ENCODE measurements at places on chromosomes 2 and 18.

DNA sequence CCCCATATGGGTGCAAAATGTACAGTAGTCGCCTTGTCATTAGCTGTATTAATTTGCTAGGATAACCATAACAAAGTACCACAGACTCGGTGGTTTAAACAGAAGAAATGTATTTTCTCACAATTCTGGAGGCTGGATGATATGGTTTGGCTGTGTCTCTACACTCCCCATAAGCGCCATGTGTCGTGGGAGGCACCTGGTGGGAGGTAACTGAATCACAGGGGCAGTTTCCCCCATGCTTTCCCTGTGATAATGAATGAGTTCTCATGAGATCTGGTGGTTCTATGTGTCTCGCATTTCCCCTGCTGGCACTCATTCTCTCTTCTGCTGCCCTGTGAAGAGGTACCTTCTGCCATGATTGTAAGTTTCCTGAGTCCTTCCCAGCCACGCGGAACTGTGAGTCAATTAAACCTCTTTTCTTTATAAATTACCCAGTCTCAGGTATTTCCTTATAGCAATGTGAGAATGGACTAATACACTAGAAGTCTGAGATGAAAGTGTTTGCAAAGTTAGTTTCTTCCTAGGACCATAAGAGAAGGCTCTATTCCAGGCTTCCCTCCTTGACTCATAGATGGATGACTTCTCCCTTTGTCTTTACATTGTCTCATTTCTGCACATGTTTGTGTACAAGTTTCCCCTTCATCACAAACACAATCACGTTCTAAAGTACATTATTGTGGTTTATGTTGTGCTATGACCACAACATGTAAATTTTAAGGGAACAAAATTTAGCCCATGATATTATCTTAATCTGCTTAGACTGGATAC, 1442.6 kb downstream of the SUCLG1 start:
- no peak for DNase-seq

DNA sequence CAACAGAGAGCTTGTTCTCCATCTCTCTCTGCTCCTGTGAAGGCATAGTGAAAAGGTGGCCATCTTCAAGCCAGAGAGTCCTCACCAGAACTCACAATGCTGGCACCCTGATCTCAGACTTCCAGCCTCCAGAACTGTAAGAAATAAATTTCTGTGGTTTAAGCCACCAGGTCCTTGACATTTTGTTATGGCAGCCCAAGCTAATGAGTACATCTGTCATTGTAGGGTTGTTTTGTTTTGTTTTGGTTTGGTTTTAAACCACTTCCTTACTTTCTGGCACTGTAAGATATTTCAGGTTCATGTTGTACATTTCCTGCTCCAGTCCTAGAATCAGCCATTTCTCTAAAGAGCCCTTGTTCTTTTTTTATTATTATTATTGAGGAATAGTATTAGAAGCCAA, 171.2 kb downstream of the CPS1 start:
- DNase-seq: no peak

GRCh38 chr2:7031547-7032245, 114.5 kb downstream of the RNF144A start:
- DNase-seq: no peak

DNA sequence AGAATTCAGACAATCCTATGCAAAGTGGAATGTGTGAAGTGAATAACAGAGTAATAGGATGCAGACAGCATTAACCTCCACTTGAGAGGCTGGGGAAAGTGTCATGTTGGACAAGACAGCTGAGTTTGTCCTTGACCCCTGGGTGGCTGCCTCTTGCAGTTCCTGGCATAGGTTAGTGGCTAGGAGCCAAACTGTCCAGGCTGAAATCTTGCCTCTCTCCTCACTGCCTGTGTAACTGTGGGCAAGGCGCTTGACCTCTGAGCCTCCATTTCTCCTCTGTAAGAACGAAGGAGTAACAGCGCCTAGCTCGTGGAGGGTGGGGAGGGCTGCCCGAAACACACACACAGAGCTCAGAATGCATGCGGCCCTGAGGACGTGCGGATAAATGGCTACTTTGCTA, 34.8 kb upstream of the LDLRAD4 start:
- no peak for DNase-seq

- DNase-seq: no peak
These were observed 283.5 kb downstream of the PID1 start for GRCh38 chr2:228987441-228988155.

GRCh38 chr2:68217729-68218128, 34.6 kb downstream of the PPP3R1 start:
- DNase-seq: no peak

GRCh38 chr18:25097569-25098056, 254.4 kb downstream of the ZNF521 start:
- DNase-seq: no peak

GRCh38 chr2:75403991-75404428, 156.7 kb downstream of the EVA1A start:
- peak; percentile 38 for DNase-seq

GRCh38 chr2:105143467-105144151, 97.9 kb upstream of the GPR45 start:
- DNase-seq: no peak

DNA sequence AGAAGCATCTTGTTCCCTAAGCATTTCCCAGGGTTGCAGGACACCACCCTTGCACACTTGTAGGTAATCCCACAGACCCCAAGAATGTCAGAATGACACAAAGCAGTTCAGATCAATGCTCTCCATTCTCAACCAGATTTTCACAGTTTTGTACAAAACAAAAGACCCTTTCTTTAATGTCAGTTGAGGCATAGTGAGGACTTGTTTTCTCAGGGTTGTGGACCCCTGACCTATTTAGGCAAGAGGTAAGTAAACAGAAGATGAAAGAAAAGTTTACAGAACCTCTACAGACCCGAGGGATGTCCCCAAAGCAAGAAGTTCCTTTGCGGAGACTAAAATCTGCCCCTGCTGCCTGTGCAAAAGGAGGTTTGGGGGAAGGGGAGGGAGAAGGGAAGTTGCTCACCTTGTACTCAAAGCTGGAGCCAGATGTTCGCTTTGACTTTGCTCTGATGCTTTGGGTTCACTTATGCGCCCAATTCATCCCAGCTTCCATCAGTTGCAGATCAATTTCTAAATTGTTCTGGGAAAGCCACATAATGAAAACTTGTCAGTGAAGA, 635.4 kb downstream of the EPHA4 start:
- no peak for DNase-seq

- no peak for DNase-seq
These were observed 76.0 kb upstream of the STK17B start for GRCh38 chr2:196247114-196247975.

DNA sequence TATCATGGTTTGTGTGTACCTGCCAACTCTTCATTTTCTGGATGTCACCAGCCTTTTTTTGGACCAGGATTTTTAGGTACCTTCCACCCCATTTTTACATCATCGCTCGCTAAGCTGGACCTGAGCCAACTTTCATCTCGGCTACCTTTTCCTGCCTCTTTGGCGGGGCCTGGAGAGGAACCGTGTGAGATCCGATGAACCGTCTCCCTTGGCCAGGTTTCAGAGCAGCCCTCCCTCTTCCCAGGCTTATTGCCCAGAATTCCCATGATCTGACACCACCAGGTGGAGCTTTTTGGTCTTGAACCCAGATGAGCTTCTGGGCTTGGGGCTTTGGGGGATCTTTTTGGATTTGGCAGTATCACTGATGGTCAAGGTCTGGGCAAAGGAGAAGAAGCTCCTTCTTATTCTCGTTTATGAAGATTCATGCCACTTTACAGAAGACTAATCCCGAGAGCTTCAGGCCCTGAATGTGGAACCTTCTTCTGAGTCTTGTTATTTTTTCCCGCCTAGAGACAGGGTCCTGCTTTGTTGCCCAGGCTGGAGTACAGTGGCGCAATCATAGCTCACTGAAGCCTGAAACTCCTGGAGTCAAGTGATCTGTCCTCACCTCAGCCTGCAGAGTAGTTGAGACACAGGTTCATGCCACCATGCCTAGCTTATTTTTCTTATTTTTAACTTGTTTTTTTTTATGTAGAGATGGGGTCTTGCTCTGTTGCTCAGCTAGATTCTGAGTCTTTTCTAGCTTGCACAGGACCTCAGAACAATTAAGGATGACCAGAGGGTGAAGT, 50.4 kb downstream of the GATA6 start:
- DNase-seq: no peak

GRCh38 chr18:58091099-58091611, 47.1 kb downstream of the NEDD4L start:
- peak; percentile 61 for DNase-seq

GRCh38 chr2:13581471-13581870, 864.7 kb downstream of the TRIB2 start:
- no peak for DNase-seq

DNA sequence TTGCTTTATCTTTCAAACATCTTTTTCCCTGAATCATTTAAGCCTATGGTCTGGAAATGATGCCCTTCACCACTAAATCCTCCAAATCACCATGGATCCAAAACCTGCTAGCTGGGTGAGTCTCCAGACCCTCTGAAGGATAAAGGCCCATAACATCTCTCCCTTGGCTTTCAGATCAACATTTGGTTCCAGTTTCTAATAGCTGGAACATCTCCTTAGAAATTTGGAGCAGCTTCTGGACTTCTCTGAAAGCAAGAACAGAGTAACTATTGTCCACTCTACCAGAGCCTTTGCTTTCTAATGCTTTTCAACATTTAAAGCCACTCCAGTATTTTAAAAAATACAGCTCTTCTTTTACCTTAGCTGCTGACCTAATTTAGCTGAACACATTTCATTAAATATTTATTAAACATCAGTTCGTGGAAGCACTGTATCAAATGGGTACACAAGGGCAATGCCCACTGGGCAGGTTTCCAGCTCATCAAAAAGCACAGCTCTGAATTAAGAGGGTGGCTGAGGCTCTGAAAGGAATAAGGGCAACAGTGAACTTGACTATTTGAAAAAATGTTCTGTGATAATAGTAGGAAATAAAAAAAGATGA, 75.3 kb downstream of the GALNT3 start:
- DNase-seq: no peak

GRCh38 chr2:240836781-240837467, 16.9 kb upstream of the KIF1A start:
- DNase-seq: no peak

- DNase-seq: no peak
These were observed 2.1 kb downstream of the TRIB2 start for GRCh38 chr2:12718711-12719399.

GRCh38 chr18:35178260-35178659, 62.6 kb upstream of the ZNF397 start:
- no peak for DNase-seq

DNA sequence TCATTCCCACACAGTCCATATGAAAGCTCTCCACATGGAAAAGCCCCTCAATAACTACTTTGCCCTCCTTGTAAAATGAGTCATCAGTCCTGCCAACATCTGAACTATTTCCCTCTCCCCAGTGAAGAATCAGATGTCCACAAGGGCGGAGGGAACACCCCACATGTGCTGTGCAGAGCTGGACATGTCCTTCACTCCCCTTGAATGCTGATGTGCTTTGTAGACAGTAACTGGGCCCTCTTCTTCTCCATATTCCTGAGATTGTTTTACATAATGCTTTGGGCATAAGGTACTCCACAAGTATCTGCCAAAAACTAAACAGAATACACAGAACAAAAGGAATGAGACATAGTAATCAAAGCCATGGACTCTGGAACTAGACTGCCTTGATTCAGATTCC, 879.4 kb downstream of the BCL11A start:
- DNase-seq: no peak

GRCh38 chr2:179837408-179837807, 24.0 kb downstream of the ZNF385B start:
- DNase-seq: no peak

DNA sequence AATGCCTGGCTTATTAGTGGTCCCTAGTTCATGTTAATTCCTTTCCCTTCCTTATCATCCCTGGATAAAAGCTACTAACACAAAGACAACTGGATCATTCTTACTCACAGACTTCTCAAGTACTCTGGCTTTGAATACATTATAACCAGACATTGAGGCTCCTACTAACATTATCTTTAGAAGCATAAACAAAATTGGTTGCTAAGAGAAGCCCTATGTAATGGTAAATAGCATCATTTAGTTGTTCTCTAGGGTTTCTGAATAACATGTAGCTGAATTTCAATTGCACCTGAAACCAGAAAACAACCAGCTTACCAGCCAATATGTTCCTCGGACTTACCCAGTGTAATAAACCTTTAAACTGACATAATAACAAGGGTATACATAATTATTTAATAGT, 114.1 kb upstream of the NCKAP5 start:
- no peak for DNase-seq

DNA sequence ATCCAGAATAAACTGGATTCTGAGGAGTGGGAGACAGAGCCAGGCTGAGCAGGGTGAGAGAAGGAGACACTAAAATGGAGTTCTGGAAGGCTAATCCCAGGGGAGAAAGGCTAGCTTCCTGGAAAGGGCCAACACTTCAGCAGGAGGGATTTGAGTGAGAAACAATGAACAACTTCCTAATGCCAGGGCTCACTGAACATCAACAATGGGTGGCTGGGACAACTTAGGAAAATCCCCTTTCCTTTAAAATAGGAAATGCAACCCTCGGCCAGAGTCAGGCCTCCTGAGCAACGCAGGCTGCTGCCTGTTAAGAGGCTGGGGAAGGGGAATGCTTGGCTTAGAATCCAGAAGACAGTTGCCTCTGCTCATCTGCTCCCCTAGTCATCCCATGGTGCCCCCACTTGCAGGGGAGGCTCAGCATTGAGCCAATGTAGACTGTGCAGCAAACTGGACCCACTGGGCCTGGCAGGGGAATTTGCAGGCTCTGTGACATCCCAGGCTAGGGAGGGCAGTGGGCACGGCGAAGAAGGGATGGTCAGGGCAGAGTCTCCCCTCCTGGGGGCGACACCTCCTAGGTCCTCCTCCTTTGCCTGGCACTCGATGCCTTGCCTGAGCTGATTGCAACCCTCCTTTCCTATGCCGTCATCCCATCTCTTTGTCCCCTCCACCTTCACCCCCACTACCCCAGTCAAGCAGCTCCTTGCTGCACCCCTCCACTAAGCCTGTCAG, 182.5 kb downstream of the TNS1 start:
- no peak for DNase-seq

GRCh38 chr2:200613692-200614091, 27.9 kb downstream of the AOX1 start:
- DNase-seq: no peak

- DNase-seq: no peak
These were observed 135.0 kb downstream of the SMAD7 start for GRCh38 chr18:48815581-48816324.
